ENCODE measurements at places on chromosomes 2 and 18.

GRCh38 chr2:99663641-99664040, 173.8 kb upstream of the REV1 start:
- no peak for DNase-seq

DNA sequence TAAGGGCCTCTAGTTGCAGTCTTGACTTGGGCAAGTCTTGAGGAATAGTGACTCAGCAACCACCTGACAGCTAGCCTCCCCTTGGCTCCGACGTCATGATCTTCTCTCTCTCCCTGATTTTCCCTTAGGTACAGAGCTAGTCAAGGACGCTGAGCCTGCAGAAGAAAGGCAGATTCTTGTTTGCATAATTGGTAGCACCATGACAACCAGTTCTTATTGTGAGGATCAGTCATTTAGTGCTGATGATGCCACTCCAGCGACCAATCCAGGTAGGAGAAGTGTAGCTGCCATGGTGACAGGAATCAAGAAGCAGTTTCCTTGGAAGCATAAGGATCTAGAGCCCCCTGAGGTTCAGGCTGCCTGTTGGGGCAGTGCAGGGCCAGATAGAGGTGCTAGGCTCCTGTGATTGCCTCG, 2.8 kb upstream of the RESP18 start:
- DNase-seq: no peak

DNA sequence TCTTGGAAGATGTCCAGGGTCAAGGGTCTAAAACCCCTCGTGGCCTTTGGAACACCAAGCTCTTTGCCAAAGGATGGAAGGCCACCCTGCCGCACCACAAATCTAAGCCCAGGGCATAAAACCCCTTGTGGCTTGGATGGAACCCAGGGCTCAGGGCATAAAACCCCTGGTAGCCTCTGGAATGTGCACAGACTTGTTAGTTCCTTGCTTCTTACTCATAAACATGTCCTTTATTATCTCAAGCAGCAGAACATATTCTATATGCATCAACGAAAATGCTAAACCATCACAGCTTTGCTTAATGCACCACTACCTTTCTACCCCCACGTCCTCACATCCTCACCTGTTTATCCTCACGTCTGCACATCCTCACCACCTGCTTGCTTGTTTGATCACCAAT, 998.0 kb downstream of the DSC3 start:
- no peak for DNase-seq

GRCh38 chr2:187884003-187884402, 329.8 kb upstream of the TFPI start:
- no peak for DNase-seq

- no peak for DNase-seq
Measured at GRCh38 chr2:88654714-88655113, 27.4 kb upstream of the EIF2AK3 start.

- DNase-seq: no peak
Measured at GRCh38 chr2:172177996-172178395, 75.3 kb upstream of the DLX2 start.

DNA sequence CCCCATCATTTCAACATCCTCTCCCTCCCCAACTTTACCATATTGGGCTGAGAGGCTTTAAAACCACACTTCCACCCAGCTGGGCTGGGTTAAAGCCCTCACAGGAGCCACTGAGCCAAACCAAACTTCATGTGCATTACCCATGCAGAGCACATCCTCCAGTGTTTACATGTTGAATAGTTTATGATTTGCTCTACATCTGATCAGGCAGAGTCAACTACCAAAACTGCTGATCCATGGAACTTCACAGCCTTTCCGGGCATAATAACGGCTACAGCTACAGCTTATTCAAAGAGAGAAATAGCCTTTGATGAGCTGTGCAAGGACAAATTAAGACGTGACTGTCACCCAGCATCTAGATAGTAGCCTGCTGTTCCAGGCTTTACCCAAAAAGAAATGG, 39.0 kb downstream of the MAIP1 start:
- DNase-seq: no peak

GRCh38 chr2:130823886-130824491, 12.7 kb upstream of the ARHGEF4 start:
- DNase-seq: peak; percentile 55

DNA sequence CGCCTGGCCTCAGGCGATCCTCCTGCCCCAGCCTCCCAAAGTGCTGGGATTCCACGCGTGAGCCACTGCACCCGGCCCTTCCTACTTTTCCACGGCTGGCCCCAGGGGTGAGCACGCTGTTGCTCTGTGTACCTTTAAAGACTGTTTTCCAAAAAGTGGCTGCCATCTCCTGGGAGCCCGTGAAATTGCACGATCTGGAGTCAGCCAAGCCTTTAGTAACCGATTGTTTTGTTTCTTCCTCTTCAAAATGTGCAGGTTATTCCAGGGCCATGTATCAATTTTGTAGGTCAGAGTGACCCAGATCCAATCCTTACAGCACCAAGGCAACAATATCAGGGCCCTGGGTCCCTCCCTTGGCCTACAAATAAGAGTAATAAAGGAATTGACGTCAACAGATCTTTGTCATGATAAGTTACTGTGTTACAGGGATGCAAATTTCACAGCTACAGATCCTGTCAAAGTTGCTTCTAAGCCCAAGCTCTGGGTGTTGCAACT, 135.6 kb upstream of the ZNF236 start:
- peak; percentile 45 for DNase-seq

DNA sequence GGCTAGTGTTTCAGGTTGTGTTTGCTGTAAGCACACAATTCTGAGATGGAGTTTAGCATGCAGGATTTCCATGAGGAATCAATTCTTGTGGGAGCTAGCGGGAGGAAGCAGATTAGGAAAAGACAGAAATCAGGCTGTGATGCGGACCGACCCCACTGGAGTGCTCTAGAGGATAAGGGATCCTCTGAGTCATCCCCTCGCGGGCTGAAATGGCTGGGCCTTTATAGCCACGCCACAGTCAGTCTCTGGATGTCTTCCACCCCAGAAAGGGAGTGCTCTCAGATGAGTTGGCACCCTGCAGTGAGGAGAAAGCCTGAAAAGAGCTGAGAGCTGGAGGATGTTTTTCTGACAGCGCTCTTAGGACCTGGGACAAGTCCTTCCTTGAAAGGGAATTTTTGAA, 102.4 kb downstream of the GALNT3 start:
- peak; percentile 72 for DNase-seq

- DNase-seq: no peak
Measured at GRCh38 chr2:222595581-222595980, 60.3 kb downstream of the FARSB start.

- DNase-seq: no peak
Measured at GRCh38 chr2:189683348-189683747, 8.9 kb downstream of the ANKAR start.

DNA sequence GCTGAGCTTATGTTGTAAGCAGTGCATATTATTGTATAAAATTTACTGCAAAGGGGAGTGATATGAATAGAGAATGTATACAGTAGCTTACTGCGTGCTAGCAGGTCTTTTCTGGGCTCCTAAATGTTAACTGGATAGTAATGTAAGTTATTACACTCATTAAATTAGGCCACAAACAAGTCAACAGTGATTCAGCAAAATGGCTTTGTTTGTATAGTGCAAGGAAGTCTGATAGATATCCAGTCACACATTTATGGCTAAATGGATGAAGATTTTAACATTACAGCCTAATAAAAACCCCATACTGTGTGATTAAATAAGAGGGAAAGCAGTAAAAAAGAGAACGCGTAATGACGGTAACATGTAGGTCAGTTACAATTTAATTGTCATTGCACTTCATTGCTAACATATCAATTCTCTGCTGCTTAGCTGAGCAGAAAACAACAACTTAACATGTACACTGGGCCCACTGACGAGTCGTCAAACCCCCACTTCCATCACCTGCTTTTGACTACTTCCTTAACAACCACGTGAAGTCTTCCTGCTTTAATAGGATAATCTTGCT, 665.0 kb upstream of the FANCL start:
- no peak for DNase-seq

DNA sequence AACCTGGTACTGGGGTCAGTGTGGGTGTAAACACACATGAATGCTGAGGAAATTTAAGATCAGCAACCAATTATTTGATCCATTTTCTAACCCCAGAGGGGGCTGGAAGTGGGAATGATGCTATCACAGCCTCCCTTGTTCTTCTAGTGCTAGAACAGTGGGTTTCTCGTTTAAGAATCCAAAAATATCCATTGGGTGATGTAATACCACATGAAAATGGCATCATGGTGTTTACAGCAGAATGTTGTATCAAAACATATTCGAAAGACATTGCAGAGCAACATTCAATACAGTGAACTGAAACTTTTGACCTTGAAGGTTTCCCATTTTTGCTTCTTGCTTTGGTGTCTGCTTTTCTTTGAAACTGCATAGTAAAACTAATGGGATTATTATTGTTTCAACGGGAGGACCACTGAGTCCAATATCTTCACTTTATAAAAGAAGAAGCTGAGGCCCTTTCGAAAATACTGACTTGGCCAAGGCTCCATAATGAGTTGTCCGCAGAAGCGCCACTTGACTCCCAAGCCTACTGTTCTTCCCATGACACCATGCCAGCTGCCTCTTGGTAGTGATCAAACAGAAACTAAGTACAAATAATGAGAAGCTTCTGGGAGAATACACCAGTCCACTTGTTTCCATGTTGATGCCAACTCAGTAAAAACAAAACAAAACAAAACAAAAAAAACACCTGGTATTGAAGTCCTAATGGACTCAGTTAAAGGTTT, 106.1 kb downstream of the COLEC12 start:
- DNase-seq: no peak

DNA sequence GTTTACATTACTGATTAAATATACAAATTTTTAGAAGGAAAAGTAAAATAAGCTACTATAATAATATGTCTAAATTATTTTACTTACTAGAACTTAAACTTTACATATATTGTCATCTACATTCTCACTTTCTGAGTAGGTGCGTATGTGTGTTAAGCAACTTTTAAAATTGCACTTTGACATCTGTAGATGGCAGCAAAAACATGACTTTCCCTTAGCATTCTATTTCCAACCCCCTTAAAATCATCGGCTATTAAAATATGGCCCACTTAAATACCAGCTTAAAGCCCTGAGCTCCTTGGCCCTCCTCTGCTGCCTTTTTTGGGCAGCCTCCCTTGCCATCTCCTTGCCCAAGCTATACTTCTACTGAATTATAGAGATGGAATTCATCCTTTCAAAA, 78.0 kb downstream of the UPP2 start:
- DNase-seq: no peak

DNA sequence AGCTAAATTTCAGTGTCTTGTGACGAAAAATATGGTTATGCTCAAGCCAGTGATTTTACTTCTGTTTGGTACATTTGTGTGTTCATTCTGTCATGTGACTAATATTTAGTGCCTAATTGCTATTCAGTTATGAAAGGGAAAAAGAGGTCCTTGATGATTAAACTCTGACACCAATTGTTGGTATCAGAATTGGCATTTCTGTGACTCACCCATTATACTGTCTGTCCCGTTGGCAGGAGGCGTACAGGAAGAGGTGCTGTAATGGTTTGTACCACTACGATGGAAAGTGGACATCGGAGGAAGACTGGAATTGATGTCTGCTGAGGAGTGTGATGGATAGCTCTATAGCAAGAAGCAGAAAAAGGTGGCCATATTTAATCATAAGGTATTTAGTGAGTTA, 310.4 kb upstream of the CCDC68 start:
- DNase-seq: no peak

GRCh38 chr2:127347015-127347414, 40.8 kb downstream of the MAP3K2 start:
- no peak for DNase-seq

DNA sequence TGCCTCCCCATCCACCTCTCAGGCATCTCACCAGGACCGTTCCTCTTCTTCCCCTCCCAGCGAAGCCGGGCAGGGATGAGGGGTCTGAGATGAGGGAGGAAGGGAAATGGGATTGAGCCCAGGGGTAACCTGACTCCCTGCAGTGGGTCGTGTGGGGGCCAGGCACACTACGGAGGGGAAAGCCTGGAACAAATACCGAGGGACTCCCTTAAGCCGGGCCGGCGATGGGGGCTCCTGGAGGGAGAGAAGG, 250 bp upstream of the SPEG start:
- DNase-seq: no peak

DNA sequence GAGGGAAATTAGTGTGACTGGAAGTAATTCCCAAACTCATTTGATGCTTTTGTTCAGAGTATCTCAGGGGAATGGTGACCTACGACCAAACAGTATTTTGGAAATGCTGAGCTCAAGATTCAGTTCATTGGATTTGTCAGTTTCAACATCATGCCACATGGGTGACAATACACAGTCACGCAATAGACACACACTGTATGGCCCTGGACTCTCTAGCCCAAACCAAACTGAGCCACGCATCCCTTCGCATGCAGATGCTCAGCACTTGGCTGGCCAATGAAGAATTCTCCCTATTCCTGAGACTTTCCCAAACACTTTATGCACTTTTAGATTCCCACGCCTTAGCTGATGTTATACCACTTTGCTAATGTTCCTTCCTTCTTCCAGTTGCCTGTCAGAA, 10.0 kb downstream of the PDE1A start:
- no peak for DNase-seq

DNA sequence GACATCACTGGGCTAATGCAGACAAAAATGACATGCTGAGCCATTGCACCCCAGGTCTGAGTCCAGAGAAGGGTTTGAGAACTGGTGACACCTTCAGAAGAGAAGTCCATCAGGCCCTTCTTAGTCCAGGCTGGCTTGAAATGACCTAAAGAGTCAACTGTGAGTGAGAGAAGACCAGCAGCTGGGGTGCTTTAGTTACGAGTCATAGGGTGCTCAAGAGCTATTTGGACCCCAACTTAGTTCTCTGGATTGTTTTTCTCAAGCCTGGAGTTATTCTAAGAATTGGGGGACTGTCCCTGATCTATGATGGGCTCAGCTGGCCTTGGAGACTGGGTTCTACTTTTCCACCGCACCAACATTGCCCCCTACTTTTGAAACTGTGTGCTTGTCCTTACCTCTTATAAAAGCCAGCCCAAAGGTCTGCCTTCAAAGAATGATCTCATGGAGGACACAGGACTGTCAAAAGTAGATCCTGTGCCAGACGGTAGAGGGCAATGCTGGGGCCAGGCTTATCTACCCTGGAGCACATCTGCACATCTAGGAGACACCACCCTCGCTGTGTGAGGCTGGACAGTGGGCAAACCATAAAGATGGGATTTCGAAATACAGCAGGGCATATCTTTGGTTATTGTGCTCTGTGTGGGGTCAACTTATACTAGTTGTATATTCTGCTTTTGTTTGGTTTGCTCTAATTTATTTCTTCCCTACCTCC, 333.0 kb upstream of the SLC14A2 start:
- no peak for DNase-seq

DNA sequence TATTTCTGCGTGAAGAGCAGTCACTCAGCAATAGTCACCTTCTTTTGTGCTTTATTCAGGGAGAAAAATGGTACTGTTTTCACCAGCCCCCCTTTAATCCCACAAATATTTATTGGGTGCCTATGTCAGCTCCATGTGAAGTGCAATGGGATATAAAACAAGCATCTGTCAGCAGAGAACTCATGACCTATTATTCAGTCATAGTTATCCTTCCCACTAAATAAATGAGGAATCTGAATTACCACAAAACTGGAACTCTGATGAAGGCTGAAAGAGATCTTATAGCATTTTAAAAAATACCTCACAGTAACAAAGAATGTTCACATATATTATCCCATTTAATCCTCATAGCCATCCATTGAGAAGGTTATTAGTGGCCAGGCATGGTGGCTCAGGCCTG, 45.8 kb downstream of the DHX57 start:
- DNase-seq: no peak
